Stimulated activated CD4-positive, alpha-beta T cell treated with anti-CD3 and anti-CD28 coated beads, Interleukin-1b, Interleukin-23, amount 100 ng/mL, for 1 hour (primary cell): ENCODE measurements at places on chromosomes 7 and 10.

DNA sequence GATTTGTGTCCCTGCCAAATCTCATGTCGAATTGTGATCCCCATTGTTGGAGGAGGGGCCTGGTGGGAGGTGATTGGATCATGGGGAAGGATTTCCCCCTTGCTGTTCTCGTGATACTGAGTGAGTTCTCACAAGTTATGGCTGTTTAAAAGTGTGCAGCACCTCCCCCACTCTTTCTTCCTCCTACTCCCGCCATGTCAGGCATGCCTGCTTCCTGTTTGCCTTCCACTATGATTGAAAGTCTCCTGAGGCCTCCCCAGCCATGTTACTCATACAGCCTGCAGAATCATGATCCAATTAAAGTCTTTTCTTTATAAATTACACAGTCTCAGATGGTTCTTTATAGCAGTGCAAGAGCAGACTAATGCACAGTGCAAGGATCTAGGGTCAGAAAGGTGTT, 75.4 kb downstream of the CALD1 start:
- DNase-seq: no peak

GRCh38 chr7:50331564-50332208, 27.2 kb downstream of the IKZF1 start:
- DNase-seq: no peak

- no peak for DNase-seq
Measured at GRCh38 chr10:67487906-67488619, 207.9 kb downstream of the CTNNA3 start.

DNA sequence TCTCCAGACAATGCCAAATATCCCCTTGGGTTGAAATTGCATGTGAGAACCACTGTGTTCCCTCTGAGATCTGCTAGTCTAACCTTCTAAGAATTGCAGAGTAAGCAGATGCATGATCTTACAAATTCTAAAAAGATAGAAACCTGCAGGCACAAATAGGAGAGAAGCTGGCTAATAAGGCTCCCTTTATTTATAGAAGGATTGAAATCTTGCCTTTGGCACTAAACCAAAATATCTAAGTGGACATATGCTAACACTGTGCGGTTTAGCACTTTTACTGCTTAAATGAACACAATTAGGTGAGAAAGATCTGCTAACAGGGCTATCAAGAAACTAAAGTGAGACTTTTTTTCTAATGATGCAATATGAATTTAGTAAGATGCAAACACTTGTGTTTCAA, 225.5 kb downstream of the DOCK4 start:
- no peak for DNase-seq

DNA sequence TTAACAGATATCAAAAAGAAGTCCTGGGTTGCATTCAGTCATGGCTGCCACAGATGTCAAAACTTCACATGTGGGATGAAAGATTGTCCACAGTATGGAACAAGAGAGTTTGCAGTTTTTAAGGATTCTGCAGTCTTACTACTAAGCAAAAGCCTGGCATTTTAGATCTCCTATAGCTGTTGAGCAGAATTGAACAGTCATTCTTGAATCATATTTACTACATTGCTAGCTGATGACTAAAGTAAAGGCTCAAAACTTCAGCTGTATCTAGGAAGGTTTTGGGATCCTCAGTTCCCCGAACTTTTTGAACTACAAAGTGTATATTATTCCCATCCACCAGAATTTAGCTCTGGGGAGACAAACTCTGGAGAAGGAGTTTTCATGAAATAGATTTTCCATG, 31.0 kb downstream of the BET1 start:
- DNase-seq: no peak

DNA sequence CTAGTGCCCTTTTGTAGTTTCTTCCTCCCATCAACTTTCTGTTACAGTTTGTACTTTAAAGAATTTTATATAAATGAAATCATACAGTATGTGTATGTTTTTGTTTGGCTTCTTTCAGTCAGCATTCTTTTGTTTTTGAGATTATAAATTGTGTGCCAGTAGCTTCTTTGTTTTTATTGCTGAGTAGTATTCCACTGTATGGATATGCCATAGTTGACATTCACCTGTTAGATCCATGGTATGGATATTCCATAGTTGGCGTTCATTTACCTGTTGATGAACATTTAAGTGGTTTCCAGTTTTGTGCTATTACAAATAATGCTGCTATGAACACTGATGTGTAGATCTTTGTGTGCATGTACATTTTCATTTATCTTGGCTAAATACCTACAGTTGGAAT, 70.8 kb upstream of the SYPL1 start:
- DNase-seq: no peak

DNA sequence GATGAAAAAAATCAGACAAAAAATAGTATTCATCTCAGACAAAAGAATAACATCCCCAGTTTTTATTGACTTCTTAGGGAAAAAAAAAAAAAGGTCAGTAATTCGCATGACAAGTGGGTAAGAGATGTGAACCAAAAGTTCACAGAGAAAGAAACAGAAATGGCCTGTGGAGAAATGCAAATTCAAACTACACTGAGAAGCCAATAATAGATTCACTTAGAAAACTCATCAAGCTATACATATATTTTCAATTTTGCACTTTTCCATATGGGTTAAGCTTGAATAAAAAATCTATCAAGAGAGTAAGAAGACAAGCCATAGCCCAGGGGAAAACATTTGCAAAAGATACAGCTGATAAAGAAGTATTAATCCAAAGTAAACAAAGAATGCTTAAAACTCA, 28.0 kb downstream of the HERC4 start:
- no peak for DNase-seq

DNA sequence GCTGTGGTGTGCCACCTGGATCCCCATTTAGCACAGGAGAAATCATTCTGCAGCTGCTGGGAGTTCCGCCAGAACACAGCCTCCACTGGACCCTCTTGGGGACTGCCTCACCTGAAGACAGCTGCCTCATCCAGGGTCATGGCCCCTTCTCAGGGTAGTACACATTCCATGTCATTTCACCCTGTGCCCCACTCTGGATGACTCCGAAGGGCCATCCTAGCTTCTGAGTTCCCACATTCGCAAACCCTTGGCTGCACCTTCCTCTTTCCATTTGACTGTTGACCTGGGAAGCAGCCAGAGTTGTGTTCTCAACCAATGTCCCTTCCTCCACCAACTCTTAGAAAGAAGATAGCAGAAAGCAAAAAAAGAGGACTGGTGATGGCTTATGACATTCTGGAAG, 125.6 kb upstream of the TBX20 start:
- no peak for DNase-seq

DNA sequence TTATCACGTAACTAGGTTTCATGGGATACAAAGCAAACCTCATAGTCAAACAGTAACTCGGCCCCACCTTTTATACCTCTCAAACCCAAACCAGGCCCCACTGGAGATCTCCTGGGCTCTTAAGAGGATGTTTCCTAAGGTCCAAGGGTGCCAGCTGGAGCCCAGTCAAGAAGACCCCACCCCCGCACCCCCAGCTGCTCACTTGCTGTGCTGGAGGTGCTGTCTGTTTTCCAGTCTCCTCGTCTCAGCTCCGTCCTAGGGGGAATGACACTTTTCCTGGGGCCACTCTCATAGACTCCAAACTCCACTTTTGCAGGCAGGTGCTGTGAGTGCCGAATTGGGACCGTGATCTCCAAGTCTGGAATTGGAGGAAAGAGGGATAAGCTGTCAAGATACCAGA, 22.7 kb upstream of the TM9SF3 start:
- DNase-seq: no peak

DNA sequence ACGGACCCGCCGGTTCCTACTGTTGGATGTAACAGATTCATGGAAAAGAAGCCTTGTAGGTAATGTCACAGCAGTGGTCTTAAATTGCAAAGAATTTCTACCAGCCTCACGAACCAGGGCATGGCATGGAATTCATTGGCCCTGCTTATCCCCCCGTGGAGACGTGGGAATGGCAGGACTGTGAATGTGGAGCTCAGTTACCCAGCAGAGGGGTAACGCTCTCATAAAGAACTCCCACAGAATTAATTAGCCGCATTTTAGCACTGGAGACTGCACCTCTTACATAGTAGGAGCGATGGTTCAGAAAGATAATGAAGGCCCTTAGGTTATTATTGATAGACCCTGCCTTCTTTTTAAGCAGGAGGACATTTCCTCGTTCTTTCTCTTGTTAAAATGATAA, 715.4 kb downstream of the AUTS2 start:
- DNase-seq: no peak

GRCh38 chr7:100568896-100569844, 4.5 kb downstream of the SAP25 start:
- no peak for DNase-seq

DNA sequence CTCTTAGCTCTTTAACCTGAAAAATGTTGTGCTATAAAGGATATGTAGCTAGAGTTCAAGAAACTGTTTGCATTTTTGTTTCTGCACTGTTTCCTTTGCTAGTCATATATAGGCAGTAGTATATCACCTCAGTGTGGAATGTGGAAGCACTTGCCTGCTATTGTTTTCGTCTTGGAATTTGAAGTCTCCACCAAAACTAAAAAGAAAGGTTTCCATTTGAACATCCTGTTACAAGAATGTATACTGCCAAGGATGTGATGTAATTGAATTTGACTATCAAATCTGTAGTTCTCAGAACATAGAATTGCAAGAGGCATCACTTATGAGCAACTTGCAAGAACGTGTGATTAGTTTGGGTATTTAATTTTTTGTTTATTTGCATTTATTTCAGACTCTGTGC, 51.1 kb upstream of the MEOX2 start:
- no peak for DNase-seq

DNA sequence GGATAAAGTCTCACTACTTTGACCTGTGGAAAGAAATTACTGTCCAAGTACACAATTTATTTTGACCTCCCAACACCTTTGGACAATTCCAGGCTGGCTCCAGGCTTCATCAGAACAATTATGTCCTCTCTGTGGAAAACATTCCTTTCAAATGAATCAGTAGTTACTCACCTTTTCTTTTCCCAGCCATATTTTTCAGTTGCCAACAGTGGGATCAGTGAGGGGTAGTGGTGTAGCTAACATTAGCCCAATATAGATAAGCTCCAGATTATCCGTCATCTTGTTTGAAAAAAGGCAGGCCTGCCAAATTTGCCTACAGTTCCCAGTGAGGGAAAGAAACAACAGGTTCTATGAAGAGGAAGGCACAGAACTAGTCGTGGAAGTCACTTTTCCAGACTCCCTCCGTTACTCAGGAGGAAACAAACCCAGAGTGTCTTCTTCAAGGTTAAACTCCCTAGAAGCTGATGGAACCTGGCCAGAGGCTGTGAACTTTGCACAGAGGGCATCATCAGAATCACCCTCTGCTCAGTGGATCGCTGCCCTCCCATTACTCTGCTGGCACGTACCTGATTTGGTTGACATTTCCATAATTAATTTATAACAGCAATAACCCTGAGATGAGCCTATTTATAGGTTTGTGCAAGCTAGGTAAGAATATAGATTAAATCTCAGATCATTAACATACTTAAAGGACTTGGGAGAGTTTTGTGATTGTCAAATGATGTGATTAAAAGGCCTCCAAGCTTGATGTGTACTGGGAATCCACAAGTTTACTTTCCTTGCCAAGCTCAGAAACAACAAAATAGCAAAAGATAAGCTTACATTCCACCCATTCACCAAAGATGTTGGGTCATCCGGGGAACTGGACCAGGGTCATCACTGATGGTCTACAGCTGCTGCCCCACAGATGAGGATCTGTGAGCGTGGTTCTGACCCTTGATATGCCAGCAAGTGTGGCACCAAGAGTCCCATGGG, 654.6 kb upstream of the GALNT17 start:
- DNase-seq: no peak

- no peak for DNase-seq
Measured at GRCh38 chr7:100430493-100431285, 1.1 kb downstream of the MEPCE start.

DNA sequence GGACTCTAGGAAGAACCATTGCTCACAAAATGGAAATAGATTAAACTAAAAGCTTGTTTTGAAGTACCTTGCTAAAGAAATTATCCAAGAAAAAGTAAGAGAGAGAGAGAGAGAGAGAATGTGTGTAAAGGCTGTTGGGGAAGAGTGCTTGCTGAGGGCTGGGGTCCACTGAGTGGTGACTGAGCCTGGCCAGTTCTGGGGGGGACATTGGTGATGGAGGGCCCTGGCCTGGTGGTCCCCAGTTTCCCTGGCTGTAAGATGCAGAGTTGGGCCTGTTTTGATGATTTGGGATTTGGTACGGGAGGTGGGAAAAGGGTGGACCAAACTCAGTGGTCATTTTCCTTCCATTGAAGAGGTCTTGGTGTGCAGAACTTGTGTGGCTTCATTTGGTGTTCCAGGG, 880 bp downstream of the RAMP3 start:
- DNase-seq: no peak

- peak; percentile 19 for DNase-seq
Measured at GRCh38 chr7:139035586-139036353, at the start of gene ZC3HAV1L. ZC3HAV1L (minus strand) TSS chr7:139036042; CDS start chr7:139036017, 25 bp downstream.

DNA sequence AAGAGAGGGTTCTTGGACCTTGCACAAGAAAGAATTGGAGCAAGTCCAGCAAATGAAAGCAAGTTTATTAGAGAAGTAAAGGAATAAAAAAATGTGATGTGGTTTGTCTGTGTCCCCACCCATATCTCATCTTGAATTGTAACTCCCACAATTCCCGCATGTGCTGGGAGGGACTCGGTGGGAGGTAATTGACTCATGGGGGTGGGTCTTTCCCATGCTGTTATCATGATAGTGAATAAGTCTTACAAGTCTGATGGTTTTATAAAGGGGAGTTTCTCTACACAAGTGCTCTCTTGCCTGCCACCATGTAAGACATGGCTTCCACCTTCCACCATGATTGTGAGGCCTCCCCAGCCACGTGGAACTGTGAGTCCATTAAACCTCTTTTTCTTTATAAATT, 39.2 kb upstream of the FZD9 start:
- no peak for DNase-seq

DNA sequence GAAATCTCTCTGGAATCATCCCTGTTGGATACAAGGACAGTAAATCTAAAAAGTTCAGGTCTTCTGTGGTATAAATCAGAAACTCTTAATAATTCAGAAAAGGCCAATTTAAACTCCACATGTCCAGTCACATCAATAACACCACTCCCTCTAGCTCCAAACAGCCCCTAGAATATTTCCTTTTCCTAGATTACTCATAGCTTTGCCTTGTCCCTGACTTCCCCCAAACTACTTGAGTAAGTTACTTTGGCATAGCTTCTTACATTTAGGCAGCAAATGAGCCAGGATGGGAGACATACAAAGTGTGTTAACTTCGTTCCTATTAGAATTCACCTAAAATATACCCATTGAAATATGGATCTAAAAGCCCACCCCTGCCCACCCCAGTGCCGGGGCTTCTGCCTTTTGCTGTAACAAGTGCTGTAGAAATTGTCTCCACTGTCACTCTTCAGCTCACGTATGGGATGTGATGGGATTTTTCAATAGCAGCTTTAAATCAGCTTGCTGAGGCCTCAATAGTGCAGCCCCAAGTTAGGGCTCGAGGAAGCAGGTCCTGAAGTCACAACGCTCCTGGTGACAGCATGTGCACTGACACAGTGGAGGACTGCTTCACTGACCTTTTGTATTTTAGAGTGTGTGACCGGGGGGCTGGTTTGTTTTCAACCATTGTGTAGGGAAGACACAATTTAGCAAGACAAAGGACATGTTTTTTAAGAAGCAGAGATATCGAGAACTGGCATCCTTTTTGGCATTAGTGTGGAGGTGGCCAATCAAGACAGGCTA, 218.2 kb upstream of the KMT2E start:
- no peak for DNase-seq

GRCh38 chr10:82335831-82336230, 460.8 kb downstream of the NRG3 start:
- no peak for DNase-seq
